ENCODE measurements at places on chromosomes 2 and 18. TPM values are rescaled to one million over a fixed set of nuclear protein-coding genes. Genes with fewer than 3 reads are reported as not detected.

GRCh38 chr2:101311696-101312017 lies 3.2 kb upstream of the RNF149 start:
- H3K27me3 ChIP-seq: no peaks in the 10 kb centered on the region
- no peak for DNase-seq
- H3K4me1 ChIP-seq: peaks cover 10% of the 10 kb centered on the region
- H3K4me3 ChIP-seq: no peak overlapping the region
- no peak overlapping the region for H3K27ac ChIP-seq

DNA sequence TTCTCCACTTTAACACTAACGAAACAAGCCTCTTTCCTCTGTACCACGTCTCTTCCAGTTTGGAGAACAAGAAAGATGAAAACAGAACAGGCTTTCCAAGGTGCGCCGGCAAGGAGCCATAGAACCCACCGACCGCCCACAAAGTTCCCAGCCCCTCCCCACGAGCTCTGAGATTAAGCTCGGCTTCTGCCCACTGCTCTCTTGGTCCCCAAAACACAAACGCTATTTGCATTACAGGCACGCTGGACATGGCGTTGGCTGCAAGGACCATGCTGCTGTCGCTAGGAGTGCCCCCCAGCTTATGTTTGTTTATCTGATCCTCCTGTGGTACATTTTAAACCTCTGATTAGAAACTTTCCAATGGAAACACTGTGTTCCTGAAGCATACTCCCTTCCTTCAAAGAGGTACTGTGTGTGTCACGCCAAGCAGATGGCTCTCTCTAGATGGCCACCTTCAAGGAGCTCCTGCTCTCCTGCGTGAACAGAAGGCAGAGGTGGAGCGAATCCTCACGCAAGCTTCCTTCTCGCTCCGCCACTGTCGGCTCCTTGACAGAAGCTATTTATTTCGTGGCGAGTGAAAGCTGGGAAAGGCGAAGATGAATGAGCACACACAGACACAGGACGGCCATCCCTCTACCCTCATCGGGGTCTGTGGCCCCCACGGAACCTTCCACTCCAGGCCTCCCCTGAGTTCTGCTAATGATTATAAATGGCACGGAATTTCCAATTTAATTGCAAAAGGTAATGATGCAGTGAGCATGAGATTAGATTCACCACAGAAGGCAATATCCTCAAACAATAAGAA lies 166.2 kb downstream of the EIPR1 start:
- H3K4me3 ChIP-seq: no peak overlapping the region
- H3K27me3 ChIP-seq: no peaks in the 10 kb centered on the region
- H3K36me3 ChIP-seq: no peaks in the 10 kb centered on the region
- no peak overlapping the region for H3K27ac ChIP-seq
- no peak for DNase-seq

DNA sequence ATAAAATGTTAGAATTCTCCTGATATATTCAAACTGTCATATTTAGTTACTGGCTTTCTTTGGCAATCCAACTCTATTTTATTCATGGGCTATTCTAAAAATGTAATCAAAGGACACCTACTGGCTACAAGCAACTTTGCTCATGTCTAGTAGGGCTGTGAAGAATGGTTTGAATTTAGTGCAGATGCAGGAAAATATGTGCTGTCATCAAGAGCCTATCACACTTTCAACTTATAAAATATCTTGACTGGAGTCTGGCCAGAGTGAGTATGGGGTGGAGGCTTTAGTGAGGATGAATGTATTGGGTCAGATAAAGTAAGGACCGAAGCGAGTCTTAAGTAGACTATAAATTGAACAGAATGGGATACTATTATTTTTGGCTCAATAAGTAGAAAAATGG lies 343.4 kb upstream of the SPRED2 start:
- H3K27me3 ChIP-seq: no peaks in the 10 kb centered on the region
- H3K4me1 ChIP-seq: no peaks in the 10 kb centered on the region
- H3K27ac ChIP-seq: no peak overlapping the region
- DNase-seq: no peak

- no peak for DNase-seq
- no peaks in the 10 kb centered on the region for H3K36me3 ChIP-seq
- no peak overlapping the region for H3K4me3 ChIP-seq
- no peaks in the 10 kb centered on the region for H3K27me3 ChIP-seq
- peaks cover 21% of the 10 kb centered on the region for H3K4me1 ChIP-seq
Observed at GRCh38 chr18:22550861-22551260, 133.1 kb upstream of the CTAGE1 start.

DNA sequence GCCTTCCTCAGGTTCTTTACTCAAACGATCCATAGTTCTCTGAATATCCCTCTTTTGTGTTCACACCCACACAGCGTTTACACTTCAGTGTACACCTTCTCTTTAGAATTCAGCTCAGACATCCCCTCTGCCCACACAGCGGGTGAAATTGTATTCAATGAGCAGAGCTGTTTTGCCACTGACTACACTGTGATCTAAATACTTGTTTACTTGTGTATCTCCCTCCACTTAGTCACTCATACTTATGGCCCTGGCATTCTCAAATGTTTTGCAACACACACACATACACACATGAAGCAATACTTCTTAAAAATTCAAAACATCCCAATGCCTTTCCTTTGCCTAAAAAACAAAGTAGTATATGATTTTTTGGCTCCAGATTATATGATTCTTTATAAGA lies 297.1 kb downstream of the TMX3 start:
- no peaks in the 10 kb centered on the region for H3K36me3 ChIP-seq
- H3K4me1 ChIP-seq: no peaks in the 10 kb centered on the region

DNA sequence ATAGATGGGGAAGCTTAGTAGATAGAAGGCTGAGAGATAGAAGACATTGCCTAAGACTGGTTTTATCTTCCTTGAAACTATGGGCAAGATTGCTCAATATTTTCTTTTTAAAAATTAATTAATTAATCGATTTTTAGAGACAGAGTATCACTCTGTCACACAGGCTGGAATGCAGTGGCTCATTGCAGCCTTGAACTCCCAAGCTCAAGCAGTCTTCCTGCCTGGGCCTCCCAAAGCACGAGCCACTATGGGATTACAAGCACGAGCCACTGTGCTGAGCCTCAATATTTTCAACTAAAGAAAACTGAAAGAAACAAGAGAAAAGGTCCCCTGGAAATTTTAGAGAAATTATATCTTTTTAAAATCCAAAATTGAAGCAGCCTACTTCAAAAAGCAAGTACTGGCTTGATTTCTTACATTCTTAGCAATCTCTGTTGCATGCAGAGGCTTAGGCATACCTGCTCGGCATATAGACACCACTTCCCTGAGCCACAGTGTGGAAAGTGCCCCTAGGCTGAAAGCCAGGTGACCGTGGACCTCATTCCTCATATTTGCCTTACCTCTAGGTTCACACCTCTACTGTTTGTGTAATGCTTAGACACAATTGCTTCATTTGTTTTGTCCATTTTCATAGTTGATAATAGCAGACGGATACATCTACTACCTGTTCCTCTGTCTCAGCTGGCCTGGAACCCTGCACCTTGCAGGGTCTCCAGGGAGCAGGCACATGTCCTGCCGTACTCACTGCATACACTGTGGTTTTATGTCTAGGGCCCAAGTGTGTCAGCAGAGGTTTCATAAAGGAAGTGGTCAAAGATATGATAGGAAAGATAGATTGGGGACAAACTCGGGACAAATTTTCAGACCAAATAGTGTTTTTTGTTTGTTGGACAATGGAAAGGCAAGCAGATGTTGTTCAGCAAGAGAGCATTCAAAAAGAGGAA lies 166.5 kb upstream of the ALPP start:
- H3K4me3 ChIP-seq: no peak overlapping the region
- no peaks in the 10 kb centered on the region for H3K27me3 ChIP-seq
- no peaks in the 10 kb centered on the region for H3K4me1 ChIP-seq
- no peak for DNase-seq
- no peaks in the 10 kb centered on the region for H3K36me3 ChIP-seq
- H3K27ac ChIP-seq: no peak overlapping the region

DNA sequence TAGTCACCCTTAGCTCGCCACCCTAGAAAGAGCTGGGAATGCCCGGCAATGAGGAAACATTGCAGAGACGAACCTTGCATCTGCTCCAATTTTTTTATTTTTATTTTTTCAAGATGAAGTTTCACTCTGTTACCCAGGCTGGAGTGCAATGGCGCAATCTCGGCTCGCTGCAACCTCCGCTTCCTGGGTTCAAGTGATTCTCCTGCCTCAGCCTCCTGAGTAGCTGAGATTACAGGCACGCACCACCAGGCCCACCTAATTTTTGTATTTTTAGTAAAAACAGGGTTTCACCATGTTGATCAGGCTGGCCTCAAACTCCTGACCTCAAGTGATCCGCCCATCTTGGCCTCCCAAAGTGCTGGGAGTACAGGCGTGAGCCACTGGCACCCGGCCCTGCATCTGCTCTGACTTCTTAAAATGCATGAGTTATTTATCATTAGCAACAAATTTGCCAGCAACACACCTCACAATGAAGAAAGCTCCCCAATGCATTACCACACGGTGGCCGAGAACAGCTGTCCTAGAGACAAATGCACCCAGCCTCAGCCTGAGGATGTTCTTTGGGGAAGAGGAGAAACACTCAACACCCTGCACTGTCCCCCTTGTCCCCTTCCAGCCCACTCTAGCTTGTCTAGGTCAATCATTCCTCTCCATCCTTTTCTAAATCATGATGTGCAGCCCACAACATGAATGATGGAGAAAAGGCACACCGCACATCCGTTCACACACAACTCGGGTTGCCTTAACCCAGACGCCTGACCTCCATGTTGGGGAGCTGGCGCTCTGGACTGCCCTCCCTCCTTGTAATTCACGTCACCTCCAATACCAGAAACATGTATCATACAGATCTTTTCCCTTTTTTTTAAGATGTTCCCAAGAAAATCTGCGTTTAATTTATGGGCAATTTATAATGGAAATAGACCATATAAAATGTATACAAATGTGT lies 46.9 kb downstream of the TTC32 start:
- H3K36me3 ChIP-seq: no peaks in the 10 kb centered on the region
- H3K4me1 ChIP-seq: peaks cover 13% of the 10 kb centered on the region
- no peak overlapping the region for H3K4me3 ChIP-seq
- no peak overlapping the region for H3K27ac ChIP-seq
- no peaks in the 10 kb centered on the region for H3K27me3 ChIP-seq

GRCh38 chr2:54619660-54620231 lies 103.7 kb upstream of the EML6 start:
- peaks cover 26% of the 10 kb centered on the region for H3K4me1 ChIP-seq
- no peak overlapping the region for H3K4me3 ChIP-seq
- H3K27me3 ChIP-seq: no peaks in the 10 kb centered on the region
- peaks cover 13% of the 10 kb centered on the region for H3K36me3 ChIP-seq
- peak overlapping the region; percentile 45 for H3K27ac ChIP-seq

- peaks cover 13% of the 10 kb centered on the region for H3K4me1 ChIP-seq
- H3K27me3 ChIP-seq: no peaks in the 10 kb centered on the region
- DNase-seq: no peak
- H3K4me3 ChIP-seq: no peak overlapping the region
- H3K27ac ChIP-seq: no peak overlapping the region
- H3K36me3 ChIP-seq: no peaks in the 10 kb centered on the region
Observed at GRCh38 chr18:79438089-79438897, 42.6 kb downstream of the NFATC1 start.

DNA sequence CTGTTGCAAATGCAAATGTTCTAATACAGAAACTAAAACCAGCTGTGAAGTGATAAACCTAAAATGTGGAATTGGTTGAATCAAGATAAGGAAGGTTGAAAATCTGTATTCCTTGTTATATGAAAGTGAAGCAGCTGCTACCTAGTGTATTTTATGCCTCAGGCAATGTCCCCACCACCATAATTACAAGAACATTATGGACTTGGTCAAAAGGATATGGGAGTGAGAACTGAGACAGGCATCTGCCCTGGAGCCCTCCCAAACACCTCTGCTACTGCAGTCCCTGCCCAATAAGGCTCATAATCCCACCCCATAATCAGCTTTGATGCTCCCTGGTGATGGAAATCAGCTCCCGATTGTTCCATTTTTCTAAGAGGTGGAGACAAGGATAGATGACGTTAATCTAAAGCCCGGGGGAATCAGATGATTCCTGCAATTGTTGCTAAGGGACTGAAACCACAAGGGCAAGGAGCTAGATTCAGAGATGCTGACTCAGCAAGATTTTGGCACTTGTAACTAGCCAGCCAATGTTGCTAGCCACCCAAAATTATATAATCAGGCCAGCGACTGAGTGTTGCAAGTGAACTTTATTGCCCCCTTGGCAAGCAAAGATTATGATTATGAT lies 69.5 kb downstream of the EVA1A start:
- H3K27me3 ChIP-seq: no peaks in the 10 kb centered on the region
- H3K36me3 ChIP-seq: no peaks in the 10 kb centered on the region
- no peak for DNase-seq
- H3K4me3 ChIP-seq: no peak overlapping the region
- no peak overlapping the region for H3K27ac ChIP-seq

DNA sequence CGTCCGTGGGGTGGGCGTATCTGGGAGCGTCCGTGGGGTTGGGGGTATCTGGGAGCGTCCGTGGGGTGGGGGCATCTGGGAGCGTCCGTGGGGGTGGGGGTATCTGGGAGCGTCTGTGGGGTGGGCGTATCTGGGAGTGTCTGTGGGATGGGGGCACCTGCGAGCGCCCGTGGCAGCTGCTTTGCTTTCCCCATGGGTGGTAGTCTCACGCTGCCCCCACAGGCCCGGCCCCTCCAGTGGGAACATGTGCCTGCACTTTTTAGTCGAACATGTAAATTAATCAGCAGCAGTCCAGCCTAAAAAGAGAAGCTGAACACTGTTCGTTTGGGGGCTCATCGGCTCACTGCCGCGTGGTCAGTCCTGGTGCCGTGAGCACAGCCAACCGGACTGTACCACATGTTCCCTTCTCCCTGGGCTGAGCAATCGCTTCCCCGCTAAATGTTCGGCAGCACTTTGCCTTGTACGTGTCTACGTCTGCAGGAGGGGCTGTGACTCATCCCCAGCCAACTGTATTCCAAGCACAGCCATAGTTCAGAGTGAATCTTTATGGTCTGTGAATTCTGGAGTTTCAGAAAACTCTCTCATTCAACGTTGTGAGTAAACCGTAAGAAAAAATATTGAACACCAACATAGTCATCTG lies 271.5 kb downstream of the AGAP1 start:
- no peaks in the 10 kb centered on the region for H3K36me3 ChIP-seq
- no peaks in the 10 kb centered on the region for H3K4me1 ChIP-seq
- peak; percentile 58 for DNase-seq
- no peaks in the 10 kb centered on the region for H3K27me3 ChIP-seq
- H3K4me3 ChIP-seq: no peak overlapping the region

- DNase-seq: peak; percentile 45
- H3K36me3 ChIP-seq: no peaks in the 10 kb centered on the region
- peak overlapping the region; percentile 10 for H3K4me3 ChIP-seq
- H3K4me1 ChIP-seq: peaks cover 73% of the 10 kb centered on the region
Observed at GRCh38 chr18:58862851-58863538, 1.7 kb upstream of the ZNF532 start.

DNA sequence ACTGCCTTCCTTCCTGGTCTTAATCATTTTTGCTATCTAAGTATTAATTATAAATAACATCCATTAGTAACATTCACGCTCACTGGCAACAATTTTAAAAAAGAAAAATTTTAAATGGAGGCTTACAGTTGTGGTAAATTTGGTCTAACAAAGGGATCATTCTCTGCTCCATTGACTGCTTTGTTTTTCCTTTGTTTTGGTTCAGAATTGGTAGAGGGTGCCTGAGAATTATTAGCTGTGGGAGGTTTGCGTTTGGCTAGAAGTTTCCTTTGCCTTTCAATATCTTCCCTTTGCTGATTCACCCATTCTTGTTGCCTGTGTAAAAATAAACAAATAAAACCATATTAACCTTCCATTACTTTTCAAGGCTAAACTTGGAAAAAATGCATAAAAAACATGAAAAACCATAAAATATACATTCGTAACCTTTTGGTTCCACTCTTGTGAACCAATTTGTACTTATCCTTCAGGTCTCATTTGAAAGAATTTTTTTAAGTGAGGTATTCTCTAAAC lies 114.6 kb downstream of the TLK1 start:
- no peak for DNase-seq
- H3K27ac ChIP-seq: no peak overlapping the region
- no peaks in the 10 kb centered on the region for H3K27me3 ChIP-seq

Gene STAT4
- 6.1 TPM for total RNA-seq

Gene LAMA3
- total RNA-seq: 52.1 TPM
